Muscle of arm (tissue), 14 donors: ENCODE measurements at places on chromosomes 1 and 21.

DNA sequence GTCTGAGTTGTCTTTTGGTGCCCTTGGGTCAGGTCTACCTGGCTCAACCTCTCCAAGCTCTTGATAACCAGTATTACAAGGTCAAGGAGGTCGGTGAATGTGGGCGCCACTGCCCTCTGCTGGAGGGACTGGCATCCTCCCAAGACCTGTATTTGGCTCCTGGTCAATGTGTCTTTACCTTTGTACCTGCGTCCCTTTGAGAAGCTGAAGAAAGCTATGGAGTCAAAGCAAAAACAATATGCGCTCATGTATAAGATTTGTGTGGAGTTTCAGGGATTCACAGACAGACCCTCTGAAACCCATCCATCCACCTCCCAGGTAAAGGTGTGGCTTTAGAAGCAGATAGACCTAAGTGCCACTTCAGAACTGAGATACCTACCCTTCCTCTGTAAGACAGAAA, 61.8 kb upstream of the NBL1 start:
- DNase-seq, result no peak

DNA sequence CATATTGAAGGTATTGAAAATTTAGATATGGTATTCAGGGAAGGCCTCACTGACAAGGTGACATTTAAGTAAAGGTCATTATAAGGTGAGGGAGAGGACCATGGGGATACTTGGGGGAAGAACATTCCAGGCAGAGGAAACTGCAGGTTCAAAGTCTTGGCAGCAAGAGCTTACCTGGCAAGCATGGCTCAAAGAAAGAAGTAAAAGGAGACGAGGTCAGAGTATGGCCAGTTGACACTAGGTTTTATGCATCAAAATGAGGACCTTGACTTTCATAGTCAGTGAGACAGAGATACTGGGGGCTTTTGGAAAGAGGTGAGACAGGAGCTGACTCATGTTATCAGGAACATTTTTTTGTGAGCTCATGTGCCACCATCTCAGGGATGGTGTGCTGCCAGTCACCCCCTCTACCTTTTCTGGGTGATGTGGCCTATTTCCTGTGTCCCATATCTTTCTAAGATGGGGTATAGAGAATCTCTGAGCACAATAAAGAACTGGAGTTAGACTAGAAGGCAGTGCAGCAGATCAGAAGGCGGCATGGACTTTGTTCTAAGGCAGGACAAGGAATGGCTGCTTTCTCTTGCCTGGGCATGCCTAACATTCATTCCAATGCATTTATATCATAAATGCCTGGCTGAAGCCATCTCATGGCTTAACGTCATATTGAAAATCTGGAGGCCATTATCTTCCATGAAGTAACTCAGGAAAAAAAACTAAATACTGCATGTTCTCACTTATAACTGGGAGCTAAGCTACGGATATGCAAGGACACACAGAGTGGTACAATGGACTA, 406.7 kb downstream of the NTNG1 start:
- DNase-seq, result no peak

DNA sequence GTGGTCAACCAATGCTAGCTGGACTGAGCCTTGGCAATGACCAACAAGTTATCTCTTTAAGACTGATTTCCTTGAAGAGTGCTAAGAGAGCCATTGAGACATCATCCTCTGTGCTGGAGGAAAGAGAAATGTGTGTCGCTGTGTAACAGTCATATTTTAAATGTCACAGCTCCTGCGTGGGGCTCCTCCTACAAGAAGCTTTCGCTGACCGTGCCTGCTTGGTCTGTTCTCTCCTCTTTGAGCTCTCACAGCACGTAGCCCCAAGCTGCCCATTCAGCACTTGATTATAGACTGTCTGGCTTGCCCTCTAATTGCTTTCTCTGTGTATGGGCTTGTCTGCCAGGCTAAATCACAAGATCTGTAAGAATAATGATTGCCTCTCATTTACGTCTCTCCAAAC, 221.3 kb downstream of the FOXD2 start:
- no peak for DNase-seq

DNA sequence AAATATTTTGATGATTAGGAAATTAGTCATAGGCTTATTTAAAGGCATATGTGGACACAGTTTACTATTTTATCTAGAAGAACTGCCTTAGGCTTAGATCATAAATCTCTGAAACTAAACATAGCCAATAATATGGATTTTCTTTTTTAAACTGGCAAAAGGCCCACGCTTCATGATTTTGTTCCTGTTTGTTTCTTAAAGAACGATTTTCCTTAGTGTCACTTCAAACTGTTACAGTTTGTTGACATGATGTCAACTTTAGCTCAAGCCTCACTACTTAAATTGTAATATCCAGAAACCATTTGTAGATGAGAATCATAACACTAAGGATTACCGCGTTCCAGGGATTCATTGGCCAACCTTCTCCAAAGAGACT, 322.6 kb downstream of the HHIPL2 start:
- DNase-seq, result peak; percentile 68

DNA sequence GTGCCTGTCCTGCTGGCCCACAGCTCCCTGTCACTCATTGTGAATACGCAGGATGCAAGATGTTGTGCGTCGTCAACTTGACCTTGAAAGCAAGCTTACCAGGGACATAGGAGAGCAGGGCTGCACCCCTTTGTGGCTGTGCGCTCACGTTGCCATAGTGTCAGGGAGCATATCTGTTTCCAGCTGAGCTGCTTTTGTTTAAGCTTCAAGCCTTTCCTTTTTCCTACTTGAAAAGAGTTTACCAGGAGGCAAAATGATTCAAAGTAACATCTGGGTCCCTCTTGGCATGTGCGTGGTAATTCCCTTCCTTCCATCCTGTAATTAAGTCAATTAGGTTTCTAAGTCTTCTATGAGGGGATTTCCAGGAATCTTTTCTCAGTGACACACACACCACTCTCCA, 537.1 kb downstream of the AJAP1 start:
- no peak for DNase-seq

DNA sequence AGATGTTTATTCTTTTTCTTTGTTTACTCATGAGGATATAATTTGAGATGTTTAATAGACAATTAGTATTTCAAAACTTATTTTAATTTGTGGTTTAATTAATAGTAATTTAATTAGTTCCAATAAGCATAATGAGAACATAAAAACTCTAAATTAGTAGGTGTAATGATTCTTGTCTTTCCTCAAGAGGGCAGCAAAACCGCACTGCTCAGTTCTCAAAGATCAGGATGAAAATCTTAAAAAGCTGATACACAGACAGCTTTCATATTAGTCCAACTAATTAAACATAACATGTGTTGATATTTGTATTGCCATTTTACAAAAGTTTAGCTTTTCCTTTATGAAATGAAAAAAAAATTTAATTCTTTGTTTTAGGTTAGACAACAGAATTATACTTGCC, 106.7 kb upstream of the C21orf91 start:
- peak; percentile 61 for DNase-seq

GRCh38 chr1:223771814-223772770, 59.8 kb downstream of the CAPN2 start:
- peak; percentile 65 for DNase-seq

GRCh38 chr1:119316870-119317416, 51.6 kb upstream of the HAO2 start:
- no peak for DNase-seq

GRCh38 chr1:248375446-248375845, at the start of gene OR2T6:
Gene OR2T6, plus strand, starts transcription at chr1:248375746. Its CDS starts 11,863 bp downstream, at chr1:248387609.
- DNase-seq, result no peak

DNA sequence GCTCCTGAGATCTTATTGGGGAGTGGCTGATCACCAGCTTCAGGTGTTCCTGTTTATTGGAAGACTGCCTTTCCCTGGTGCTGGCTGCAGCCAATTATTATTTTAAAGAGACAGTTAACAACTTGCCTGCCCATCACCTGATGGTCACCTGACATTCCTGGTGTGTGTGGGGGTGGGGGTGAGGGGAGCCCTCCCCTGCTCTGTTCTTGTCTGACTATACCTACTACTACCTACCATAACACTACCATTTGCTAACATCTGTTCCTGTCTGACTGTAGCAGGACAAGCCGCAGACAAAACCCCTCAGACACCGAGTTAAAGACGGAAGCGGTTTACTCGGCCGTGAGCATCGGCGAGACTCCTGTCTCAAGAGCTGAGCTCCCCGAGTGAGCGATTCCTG, 54.9 kb upstream of the NBPF3 start:
- no peak for DNase-seq

GRCh38 chr1:169473347-169473746, 12.4 kb downstream of the SLC19A2 start:
- no peak for DNase-seq

GRCh38 chr1:56755911-56756310, 63.3 kb downstream of the FYB2 start:
- DNase-seq, result no peak

DNA sequence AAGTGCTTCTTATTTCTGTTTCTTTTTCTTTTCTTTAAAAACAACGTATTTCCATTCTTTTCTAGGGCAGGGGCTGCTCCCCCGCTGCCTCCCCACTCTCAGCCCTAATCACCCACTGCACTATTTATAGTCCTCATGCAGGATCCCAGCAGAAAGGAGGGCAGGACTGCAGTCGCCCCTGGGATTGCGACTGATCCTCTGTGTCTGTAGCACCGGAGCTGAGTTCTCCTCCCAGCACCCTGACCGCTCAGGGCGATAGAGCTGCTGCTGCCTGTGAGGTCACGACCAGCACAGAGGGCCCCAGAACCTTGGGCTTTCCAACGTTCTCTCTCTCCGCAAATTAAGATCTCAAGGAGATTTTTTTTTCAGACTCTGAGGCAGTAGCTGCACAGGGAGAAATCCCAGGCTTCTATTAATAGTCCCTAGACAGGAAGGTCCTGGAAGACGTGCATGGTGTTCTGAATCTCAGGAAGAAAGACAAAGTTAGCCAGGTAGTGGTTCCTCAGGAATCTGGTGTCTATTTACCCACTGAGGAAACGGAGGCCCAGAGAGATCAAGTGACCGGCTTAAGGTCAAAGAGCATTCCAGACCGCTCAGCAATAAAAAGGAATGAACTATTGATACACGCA, 46.8 kb downstream of the PRAMEF20 start:
- DNase-seq, result no peak

DNA sequence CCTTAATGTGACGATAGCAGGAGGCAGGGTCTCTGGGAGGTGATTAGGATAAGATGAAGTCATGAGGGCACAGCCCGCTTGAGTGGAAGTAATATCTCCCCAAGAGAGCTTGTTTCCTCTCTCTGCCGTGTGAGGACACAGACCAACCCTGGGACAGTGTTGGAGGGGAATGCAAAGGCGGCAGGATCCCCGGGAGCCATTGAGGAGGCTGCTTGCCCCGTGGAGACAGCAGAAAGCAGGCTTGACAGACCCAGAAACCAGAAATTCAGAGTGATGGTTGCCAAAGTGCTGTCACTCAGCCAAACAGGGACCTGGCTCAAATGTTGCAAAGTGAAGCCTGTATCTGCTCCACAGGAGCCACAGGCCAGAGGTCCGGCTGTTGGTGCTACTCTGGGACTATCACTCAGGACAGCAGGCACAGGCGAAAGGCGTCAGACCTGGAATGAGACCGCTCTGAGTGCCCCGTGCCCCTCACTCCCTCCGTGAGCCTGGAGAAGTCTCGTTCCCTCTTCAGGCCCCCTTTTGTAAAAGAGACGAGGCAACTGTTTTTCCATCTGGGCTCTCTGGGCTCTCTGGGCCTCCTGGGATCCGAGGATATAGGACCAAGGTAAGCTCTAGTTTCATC, 96.6 kb upstream of the VANGL1 start:
- no peak for DNase-seq

- no peak for DNase-seq
Measured at GRCh38 chr1:11175461-11175860, 13.7 kb upstream of the ANGPTL7 start.

DNA sequence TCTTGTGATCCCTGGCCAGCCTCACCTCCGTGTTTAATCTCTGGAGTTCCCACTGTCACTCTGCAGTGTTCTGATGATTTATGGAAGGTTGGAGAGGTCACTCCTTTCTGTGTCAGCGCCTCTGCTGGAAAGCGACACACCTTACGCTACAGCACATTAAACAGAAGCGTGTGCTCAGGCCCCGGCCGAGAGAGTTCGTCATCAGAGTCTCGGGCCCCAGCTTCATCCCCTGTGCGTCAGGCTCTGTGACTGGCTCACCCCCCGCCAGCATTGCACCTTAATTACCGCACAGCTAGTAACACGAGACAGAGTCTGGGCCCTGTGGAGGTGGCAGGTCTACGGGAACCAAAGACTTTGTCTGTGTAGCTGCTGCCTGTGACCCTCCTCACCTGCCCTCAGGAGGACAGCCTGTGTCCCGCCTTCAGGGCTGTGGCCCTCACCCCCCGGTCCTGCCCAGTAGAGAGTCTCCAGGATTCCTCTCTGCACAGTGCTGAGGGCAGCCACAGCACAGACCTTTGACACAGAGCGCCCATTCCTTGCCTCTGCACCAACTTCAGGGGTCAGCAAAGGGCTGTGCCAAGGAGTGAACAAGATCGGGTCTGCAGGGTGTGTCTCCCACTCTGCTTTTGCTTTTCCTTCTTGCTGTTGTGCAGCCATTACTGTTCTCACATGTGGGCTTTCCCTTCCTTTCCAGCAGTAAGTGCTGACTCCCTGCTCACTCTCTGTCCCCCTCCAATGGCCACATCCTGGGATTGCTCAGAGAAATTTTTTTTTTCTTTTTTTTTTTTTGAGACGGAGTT, 157.6 kb downstream of the PGBD5 start:
- DNase-seq, result peak; percentile 53

GRCh38 chr1:109214695-109215623, 1.2 kb downstream of the SARS1 start:
- peak; percentile 43 for DNase-seq
